Activated B cell treated with CpG ODN at 0.5 μM for 24 hours (primary cell): ENCODE measurements at places on chromosomes 5 and 9.

- no peaks in the 10 kb centered on the region for H3K36me3 ChIP-seq
- DNase-seq = no peak
- no peak overlapping the region for H3K27ac ChIP-seq
Measured at GRCh38 chr5:173750538-173751265, 134.3 kb upstream of the BOD1 start.

GRCh38 chr9:69046723-69047122 is 11.2 kb downstream of the FXN start:
- H3K36me3 ChIP-seq = peaks cover 51% of the 10 kb centered on the region
- no peak overlapping the region for H3K4me3 ChIP-seq
- H3K27me3 ChIP-seq = no peaks in the 10 kb centered on the region

- H3K27me3 ChIP-seq = peaks cover 24% of the 10 kb centered on the region
- H3K36me3 ChIP-seq = no peaks in the 10 kb centered on the region
- no peak overlapping the region for H3K27ac ChIP-seq
- H3K4me3 ChIP-seq = no peak overlapping the region
Measured at GRCh38 chr9:97556036-97556720, 54.7 kb downstream of the TMOD1 start.

- DNase-seq = no peak
- no peaks in the 10 kb centered on the region for H3K36me3 ChIP-seq
- H3K4me1 ChIP-seq = no peaks in the 10 kb centered on the region
Measured at GRCh38 chr5:67380431-67380830, 183.8 kb upstream of the CD180 start.

GRCh38 chr5:8550921-8551320 is 682.0 kb downstream of the MTRR start:
- no peak overlapping the region for H3K4me3 ChIP-seq
- no peak overlapping the region for H3K27ac ChIP-seq
- H3K4me1 ChIP-seq = no peaks in the 10 kb centered on the region
- no peak for DNase-seq
- no peaks in the 10 kb centered on the region for H3K27me3 ChIP-seq
